Transverse colon (tissue), 4 donors: ENCODE measurements at places on chromosomes 5 and 9. TPM values are rescaled to one million over a fixed set of nuclear protein-coding genes. Genes with fewer than 3 reads are reported as not detected.

- DNase-seq = no peak
Measured at GRCh38 chr5:137607771-137608170, 108.6 kb upstream of the SPOCK1 start.

- no peak for DNase-seq
Measured at GRCh38 chr9:18010492-18010891, 431.6 kb downstream of the SH3GL2 start.

Gene SCGB3A2
- not detected for total RNA-seq

GRCh38 chr9:77899679-77900354, 131.8 kb downstream of the GNAQ start:
- no peak for DNase-seq

GRCh38 chr9:27154908-27155307, 45.9 kb downstream of the TEK start:
- no peak for DNase-seq

Gene CTNND2
- 2.1 TPM for total RNA-seq

DNA sequence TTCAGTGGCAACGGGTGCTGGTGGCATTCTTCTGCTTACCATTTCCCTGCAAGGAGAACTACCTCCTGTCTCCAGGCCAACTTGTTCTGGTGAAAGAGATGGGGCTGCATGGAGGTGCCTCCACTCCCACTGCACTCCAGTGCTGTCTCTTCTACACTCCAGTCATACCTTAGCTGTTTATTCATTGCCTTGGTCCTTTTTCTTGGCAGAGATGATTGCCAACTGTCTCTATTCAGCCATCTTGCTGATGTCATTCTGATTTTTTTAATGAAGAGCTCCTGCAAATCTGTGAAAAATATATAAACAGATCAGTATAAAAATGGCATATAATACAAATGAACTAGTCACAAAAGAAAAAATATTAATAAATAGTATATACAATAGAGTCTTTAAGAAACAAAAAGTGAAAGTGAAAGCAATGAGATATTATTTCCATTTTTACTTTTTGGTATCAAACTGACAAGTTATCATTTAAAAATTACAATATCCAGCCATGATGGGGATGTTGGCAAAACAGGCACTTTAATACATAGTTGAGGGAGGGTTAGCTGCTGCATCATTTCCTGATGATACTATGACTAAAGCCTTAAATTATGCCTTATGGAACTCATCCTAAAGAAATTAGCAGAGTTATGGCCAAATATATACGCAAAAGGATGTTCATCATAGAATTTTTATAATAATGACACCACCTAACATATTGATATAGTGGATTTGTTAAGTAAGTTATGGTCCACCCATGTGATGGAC, 109.4 kb downstream of the CARTPT start:
- DNase-seq = no peak

DNA sequence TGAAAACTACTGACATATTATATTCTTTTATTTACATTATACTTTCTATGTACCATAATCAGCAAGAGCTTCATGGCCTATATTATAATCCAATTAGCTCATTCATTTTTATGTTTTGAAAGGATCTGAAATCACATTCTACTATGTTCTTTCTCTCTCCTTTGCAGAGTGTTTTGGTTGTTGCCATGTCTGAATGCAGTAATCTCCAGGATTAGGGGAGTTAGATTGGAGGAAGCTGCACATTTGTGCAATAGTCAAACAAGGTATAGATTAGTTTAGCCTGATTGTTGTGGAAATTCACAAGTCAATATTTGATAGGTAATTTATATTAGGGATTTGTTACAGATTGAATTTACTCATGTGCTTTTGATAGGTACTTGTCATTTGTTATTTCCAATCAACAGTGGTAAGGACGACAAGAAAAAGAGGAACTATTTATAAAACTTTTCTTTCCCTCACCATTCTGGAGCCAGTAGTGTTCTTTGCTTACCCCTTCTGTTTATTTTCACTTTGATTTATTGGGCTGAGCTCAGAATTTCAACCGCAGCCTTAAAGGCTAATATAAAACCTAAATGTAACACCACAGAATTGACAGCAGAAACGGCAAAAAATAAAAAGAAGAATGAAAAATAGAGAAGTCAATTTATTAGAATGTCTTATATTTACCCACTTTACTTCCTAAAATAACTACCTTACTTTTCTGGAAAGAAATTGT, 597.0 kb downstream of the CHSY3 start:
- DNase-seq = no peak

DNA sequence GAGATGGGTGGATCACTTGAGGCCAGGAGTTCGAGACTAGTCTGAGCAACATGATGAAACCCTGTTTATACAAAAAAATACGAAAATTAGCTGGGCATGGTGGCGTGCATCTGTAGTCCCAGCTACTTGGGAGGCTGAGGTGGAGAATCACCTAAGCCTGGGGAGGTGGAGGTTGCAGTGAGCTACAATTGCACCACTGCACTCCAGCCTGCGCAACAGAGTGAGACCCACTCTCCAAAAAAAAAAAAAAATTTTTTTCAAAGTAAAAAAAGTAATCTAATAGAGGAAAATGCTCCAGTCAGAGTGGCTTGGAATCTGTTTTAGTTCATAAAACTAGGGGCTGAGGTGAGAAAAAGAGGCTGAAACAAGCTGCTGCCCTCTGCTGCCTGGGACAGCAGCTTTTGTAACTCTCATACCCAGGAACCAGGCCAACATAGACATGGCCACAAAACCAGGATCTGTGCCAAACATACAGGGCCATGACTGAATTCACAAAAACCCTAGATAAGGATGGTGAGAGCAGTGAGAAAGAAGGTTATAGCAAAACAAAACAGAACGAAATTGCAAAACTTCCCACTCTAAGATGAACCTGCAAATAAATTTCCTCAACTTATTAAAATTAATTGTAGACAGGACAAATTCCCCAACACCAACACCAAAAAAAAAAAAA, 13.1 kb upstream of the DCAF12 start:
- peak; percentile 16 for DNase-seq

GRCh38 chr5:51908215-51908614, 525.0 kb downstream of the ISL1 start:
- DNase-seq = no peak

- DNase-seq = no peak
Measured at GRCh38 chr5:151248651-151249050, 4.3 kb upstream of the GM2A start.

DNA sequence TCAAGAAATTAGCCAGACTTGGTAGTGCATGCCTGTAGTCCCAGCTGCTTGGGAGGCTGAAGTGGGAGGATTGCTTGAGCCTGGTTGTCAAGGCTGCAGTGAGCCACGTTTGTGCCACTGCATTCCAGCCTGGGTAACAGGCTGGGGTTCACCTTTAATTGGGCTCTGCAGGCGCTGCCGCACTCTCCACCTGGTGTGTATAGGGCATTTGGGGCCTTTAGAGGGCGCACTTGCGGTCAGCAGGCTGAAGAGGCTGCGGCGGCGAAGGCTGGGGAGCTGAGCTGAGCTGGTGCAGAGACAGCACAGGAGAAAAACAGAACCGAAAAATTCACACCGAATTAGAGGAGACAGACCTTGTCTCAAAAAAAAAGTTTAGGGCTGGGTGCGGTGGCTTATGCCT, 31.2 kb downstream of the CDK7 start:
- no peak for DNase-seq

DNA sequence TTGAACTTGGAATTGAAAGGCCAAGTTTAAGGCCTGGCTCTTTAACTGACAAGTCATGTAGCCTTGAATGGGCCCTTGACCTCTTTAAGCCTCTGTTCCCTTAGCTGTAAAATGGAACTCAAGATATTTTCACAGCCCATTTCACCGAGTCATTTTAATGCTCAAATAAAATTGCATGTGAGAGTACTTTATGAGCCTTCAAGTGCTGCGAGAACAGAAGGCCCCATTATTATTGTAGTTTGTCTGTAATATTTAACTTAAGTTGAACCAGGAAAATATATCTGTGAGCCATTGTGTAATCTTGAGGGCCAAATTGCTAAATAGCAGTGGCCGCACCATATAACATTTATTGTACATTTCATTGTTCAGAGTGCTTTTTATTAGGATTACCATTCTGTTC, 249.9 kb downstream of the NTRK2 start:
- DNase-seq = no peak

Gene FYB1
- total RNA-seq = 38.5 TPM

Gene NPR3
- total RNA-seq = 4.5 TPM

Gene PRKACG
- not detected for total RNA-seq

DNA sequence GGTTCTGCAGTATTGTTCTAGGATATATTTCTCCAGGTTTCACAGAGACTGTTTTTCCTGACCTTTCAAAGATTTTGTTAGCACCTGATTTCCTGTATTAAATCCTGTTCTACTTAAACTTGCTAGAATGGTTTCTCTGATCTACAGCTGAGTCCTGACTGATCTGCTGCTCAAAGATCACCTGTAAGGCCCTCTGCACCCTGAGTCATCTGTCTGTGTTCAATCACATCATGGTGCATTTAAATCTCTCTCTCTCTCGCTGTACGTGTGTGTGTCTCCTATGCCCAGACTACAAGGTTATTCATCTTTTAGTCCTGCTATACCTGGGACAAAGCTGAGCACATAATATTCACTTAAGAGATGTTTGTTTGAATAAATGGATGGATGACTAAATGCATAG, 13.3 kb upstream of the C5orf63 start:
- no peak for DNase-seq

GRCh38 chr5:174424219-174425053, 299.9 kb upstream of the MSX2 start:
- DNase-seq = no peak

GRCh38 chr5:64458948-64459347, 46.9 kb upstream of the RGS7BP start:
- DNase-seq = no peak

GRCh38 chr9:37966412-37967013, 62.6 kb upstream of the SLC25A51 start:
- peak; percentile 30 for DNase-seq

- no peak for DNase-seq
Measured at GRCh38 chr5:6680922-6681321, 32.3 kb upstream of the TENT4A start.

GRCh38 chr5:133299021-133299420, 247.2 kb downstream of the HSPA4 start:
- DNase-seq = no peak

Gene KIF4B
- total RNA-seq = not detected

Gene PPIP5K2
- 23.9 TPM for total RNA-seq

Gene PCAT7
- total RNA-seq = 1.9 TPM

DNA sequence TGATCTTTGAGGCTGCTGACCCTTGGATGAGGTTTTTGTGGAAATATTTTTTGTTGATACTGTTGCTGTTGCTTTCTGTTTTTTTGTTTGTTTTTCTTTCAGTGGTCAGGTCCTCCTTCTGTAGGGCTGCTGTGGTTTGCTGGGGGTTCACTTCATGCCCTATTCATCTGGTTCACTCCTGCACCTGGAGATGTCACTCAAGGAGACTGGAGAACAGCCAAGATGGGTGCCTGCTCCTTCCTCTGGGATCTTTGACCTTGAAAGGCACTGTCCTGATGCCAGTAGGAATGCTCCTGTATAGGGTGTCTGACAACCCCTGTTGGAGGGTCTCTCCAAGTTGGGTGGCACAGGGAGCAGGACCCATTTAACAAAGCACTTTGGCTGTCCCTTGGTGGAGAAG, 67.0 kb upstream of the ACTBL2 start:
- DNase-seq = no peak

- no peak for DNase-seq
Measured at GRCh38 chr5:104611135-104611767, 1048.7 kb upstream of the NUDT12 start.

DNA sequence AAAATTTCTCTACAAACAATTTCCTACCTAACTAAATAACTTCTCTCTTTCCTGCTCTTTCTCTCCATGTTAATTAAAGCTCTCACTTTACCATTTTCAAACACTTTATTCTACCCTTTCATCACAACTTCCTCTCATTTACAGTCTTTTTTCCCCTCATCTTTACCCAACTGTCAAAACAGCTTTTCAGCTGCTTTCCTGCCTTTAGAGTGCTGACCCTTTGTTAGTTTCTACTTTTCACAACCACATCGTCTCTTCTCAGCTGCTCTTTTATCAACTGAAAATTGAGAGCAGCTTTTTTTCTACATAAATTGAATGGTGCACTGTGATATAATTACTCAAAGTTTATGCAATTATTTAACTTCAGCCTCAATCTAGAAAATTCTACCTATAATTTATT, 3.1 kb upstream of the HOMER1 start:
- DNase-seq = no peak

GRCh38 chr9:4691795-4692194, 12.4 kb downstream of the CDC37L1 start:
- DNase-seq = no peak
